ENCODE measurements at places on chromosomes 1 and 21. TPM values are rescaled to one million over a fixed set of nuclear protein-coding genes. Genes with fewer than 3 reads are reported as not detected.
A peak's percentile ranks its signal among the peaks of the same experiment; 100 is the strongest.

The RGSL1 gene
- not detected for total RNA-seq

The IFI6 gene
- 18.7 TPM for total RNA-seq

The ADGRL4 gene
- total RNA-seq, result not detected

The RGS4 gene
- 24.2 TPM for total RNA-seq

The UQCRHL gene
- total RNA-seq, result 4.1 TPM

The GREM2 gene
- total RNA-seq, result not detected

The CD2 gene
- total RNA-seq, result not detected

The TCHHL1 gene
- total RNA-seq, result not detected

The SRGAP2C gene
- 47.8 TPM for total RNA-seq

The RAB13 gene
- total RNA-seq, result 206 TPM

The CROCC gene
- 33.2 TPM for total RNA-seq

The OPRD1 gene
- 0.79 TPM for total RNA-seq

DNA sequence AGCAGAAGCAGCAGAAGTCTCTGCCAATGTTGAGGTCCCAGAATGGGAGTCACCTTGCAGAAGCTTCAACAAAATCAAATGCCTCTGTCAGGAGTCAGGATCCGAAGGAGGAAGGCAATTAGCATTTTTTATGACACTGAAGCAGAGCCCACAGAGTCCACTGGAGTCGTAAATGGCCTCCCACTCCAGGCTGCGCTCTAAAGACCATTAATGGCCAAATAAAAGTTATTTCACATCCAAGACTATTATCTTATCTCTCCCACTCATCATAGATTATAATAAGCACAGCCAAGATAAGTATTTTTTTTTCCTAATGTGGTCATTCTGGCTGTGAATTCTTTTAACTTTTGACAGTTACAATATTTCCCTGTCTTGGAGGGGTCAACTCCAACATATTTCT is 191.1 kb upstream of the C8B start:
- H3K4me3 ChIP-seq, result no peak overlapping the region
- H3K36me3 ChIP-seq, result no peaks in the 10 kb centered on the region
- H3K27ac ChIP-seq, result no peak overlapping the region

DNA sequence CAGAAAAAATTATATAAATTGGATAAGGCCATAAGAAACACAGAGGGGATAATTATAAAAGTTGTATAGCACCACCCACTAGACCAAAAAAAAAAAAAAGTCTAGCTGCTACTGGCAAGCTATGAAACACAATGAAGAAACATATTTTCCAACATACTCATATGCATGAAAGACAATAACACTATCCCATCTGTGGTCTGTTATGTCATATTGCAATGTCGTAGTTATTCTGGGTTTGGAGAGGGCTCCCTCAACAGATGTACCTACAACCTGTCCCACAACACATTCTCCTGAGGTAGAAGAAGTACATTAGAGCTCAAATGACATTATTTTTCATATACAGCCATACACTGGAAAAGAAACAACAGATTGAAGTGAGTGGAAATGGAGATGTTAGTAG is 517.6 kb upstream of the ADGRL4 start:
- H3K27me3 ChIP-seq, result no peaks in the 10 kb centered on the region
- H3K4me1 ChIP-seq, result no peaks in the 10 kb centered on the region
- no peaks in the 10 kb centered on the region for H3K36me3 ChIP-seq
- no peak for DNase-seq
- no peak overlapping the region for H3K27ac ChIP-seq
- H3K4me3 ChIP-seq, result no peak overlapping the region

DNA sequence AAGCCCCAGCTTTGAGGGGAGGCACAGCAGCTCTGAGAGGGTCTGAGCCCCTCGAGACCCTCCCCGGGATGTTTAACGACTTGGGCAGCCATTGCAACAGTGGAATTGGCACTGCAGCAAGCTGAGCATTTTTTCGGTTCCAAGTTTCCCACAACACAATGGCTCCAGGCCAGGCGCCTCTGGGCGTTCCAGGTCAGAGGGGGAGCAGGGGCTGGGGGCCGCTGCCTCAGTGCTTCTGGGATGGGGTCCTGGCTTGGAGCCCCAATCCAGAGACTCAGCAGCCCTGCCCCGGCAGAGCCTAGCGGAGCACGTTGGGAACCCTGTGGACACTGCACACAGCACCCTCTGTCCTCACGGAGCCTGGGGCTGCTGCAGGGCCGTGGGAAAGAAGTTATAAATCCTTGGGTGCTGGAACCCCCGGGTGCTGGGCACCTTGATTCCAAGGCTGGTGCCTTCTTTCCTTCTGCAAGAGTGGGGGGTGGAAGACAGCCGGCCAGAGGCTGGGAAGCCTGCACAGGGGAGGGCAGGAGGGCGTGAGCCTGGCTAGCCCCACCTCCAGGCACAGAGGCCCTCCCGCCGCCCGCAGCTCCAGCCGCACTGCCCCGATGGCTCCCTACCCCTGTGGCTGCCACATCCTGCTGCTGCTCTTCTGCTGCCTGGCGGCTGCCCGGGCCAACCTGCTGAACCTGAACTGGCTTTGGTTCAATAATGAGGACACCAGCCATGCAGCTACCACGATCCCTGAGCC is 50.1 kb downstream of the COL18A1 start:
- no peak for DNase-seq
- no peaks in the 10 kb centered on the region for H3K36me3 ChIP-seq
- H3K4me1 ChIP-seq, result peaks cover 9% of the 10 kb centered on the region

DNA sequence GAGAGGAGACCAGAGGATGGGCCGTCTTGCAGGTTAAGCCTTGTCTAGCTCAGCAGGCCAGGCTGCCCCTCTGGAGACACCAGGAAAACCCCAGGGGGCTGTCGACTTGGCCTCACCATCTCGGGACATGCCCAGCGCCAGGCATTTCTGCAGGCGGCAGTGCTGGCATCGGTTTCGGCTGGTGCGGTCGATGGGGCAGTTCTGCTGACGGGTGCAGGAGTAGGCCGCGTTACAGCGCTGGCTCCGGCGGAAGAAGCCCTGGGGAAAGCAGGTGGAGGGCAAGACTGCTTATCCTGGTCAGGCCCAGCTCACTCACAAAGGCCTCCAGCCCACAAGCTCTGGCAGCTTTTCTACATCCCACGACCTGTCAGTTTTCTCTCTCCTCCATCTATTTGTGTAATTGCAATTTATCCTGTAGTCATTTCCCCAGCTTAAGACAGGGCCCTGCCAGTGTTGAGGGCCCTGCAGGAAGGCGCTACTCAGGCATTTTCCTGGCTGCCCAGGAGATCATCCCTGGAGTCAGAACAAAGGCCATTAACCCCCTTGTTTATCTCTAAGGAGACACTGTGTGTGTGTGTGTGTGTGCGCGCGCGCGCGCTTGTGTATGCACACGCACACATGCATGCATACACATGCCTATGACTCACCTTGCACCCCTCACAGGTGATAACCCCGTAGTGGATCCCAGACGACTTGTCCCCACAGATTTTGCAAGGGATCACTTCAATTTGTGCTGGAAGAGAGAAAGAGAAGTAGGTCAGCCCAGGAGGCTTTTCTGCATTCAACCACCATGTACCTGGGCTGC is 11.5 kb upstream of the LINGO4 start:
- H3K36me3 ChIP-seq, result no peaks in the 10 kb centered on the region
- no peaks in the 10 kb centered on the region for H3K4me1 ChIP-seq
- no peak overlapping the region for H3K27ac ChIP-seq
- no peak for DNase-seq

- no peak overlapping the region for H3K27ac ChIP-seq
- no peak overlapping the region for H3K4me3 ChIP-seq
- peak; percentile 34 for DNase-seq
- peaks cover 6% of the 10 kb centered on the region for H3K4me1 ChIP-seq
- H3K36me3 ChIP-seq, result no peaks in the 10 kb centered on the region
Observed at GRCh38 chr1:229714964-229715603, 89.0 kb downstream of the URB2 start.

- H3K4me3 ChIP-seq, result no peak overlapping the region
- H3K36me3 ChIP-seq, result no peaks in the 10 kb centered on the region
- no peaks in the 10 kb centered on the region for H3K4me1 ChIP-seq
- DNase-seq, result no peak
- no peak overlapping the region for H3K27ac ChIP-seq
Observed at GRCh38 chr1:36595921-36596320, 113.2 kb upstream of the CSF3R start.

DNA sequence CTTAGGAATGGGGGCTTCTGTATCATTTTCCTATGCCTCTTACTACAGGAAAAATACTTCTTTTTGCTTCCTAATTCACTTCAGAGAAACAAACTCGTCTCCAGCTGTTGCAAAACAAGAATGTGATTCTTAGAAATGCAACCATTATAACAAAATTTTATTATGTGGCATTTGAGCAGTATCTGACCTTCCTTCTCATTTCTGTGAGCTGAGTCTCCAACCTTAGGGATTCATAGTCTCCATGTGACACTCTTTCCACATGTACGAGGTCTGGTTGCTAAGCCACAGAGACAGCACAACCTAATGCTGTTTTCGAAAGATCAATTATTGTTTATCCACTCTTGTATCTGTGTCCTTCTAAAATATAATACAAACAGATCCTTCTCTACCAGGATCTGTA is 75.3 kb upstream of the RGS4 start:
- H3K27ac ChIP-seq, result no peak overlapping the region
- DNase-seq, result no peak
- H3K36me3 ChIP-seq, result no peaks in the 10 kb centered on the region
- no peaks in the 10 kb centered on the region for H3K4me1 ChIP-seq
- H3K27me3 ChIP-seq, result no peaks in the 10 kb centered on the region
- no peak overlapping the region for H3K4me3 ChIP-seq

DNA sequence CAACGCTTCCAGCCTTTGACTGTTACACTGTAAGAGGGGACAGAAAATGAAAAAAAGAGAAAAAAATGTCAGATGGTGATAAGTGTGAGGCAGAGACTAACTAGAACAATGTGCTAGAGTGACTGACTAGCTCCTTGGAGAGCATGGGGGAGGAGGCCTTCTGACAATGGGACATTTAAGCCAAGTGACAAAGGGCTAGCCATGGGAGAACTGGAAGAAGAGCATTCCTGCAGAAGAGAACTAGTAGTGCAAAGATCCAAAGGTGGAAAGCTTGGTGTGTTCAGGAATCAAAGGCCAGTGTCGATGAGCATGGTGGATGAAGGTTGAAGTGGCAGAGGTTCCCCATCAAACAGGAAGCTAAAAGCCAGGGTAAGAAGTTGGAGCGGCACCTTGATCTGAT is 25.8 kb downstream of the STYXL2 start:
- H3K36me3 ChIP-seq, result no peaks in the 10 kb centered on the region
- no peak overlapping the region for H3K4me3 ChIP-seq
- peaks cover 23% of the 10 kb centered on the region for H3K4me1 ChIP-seq
- H3K27ac ChIP-seq, result no peak overlapping the region

DNA sequence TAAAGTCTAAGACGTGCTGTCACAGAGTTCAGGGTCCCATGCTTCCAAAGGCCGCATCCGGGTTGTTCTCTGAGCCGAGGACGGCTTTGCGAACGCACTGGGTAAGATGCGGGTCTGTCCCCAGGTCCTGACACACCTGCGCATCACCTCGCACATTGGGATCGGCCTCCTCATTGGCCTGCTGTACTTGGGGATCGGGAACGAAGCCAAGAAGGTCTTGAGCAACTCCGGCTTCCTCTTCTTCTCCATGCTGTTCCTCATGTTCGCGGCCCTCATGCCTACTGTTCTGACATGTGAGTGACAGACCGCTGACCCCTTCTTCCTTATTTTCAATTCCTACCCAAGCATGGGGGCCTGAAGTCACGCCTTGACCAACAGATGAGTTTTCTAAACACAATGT is 25.3 kb downstream of the TFF3 start:
- no peak for DNase-seq
- H3K4me1 ChIP-seq, result no peaks in the 10 kb centered on the region
- H3K36me3 ChIP-seq, result no peaks in the 10 kb centered on the region

- no peaks in the 10 kb centered on the region for H3K4me1 ChIP-seq
- no peak for DNase-seq
- no peaks in the 10 kb centered on the region for H3K36me3 ChIP-seq
- no peak overlapping the region for H3K27ac ChIP-seq
- no peak overlapping the region for H3K4me3 ChIP-seq
Observed at GRCh38 chr21:37348664-37349063, 17.9 kb upstream of the DYRK1A start.

GRCh38 chr1:162215902-162216301 is 146.4 kb downstream of the NOS1AP start:
- no peaks in the 10 kb centered on the region for H3K36me3 ChIP-seq
- DNase-seq, result peak; percentile 69
- peak overlapping the region; percentile 81 for H3K27ac ChIP-seq
- no peaks in the 10 kb centered on the region for H3K27me3 ChIP-seq
- H3K4me1 ChIP-seq, result peaks cover 97% of the 10 kb centered on the region

DNA sequence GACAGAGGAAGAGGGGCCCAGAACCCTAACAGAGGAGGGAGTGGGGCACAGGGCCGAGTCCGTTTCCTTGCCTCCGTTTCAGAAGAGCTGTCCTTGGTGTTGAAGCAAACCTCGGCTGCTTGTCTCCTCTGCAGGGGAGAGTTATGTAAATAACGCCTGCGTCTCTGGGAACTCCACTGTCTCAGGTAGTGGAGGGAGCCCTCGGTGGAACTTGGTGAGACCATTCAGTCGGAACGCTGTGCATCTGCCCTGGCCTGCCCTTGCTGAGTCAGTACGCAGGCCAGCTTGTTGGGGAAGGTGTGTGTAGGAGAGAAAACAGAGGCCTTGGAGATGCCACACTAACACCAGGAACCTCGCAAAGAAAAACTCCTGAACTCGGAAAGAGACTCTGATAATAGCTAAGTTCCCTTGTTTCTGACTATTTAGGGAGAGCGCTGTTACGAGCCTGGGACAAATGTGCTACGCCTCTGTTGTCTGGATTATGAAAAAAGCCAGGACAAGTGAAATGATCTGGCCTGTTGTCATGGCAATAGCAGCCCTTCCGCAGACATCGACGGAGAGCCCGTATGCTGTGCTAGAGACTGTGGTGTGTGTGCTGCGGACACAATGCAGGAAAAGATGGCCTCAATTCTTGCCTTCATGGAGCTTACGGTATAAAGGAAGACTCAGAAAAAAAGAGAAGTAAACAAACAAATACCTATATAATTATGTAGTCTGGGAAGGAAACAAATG is 94.6 kb upstream of the AKT3 start:
- no peaks in the 10 kb centered on the region for H3K36me3 ChIP-seq
- H3K4me1 ChIP-seq, result no peaks in the 10 kb centered on the region
- DNase-seq, result no peak
- H3K4me3 ChIP-seq, result no peak overlapping the region
- no peaks in the 10 kb centered on the region for H3K27me3 ChIP-seq
- H3K27ac ChIP-seq, result no peak overlapping the region

- DNase-seq, result peak; percentile 53
- H3K36me3 ChIP-seq, result peaks cover 36% of the 10 kb centered on the region
- H3K27ac ChIP-seq, result no peak overlapping the region
- H3K27me3 ChIP-seq, result no peaks in the 10 kb centered on the region
Observed at GRCh38 chr1:19309123-19309813, 2.7 kb downstream of the AKR7A2 start.

- H3K27me3 ChIP-seq, result no peaks in the 10 kb centered on the region
- DNase-seq, result peak; percentile 34
- no peaks in the 10 kb centered on the region for H3K36me3 ChIP-seq
- H3K27ac ChIP-seq, result no peak overlapping the region
Observed at GRCh38 chr1:25019337-25020172, 89.5 kb upstream of the RUNX3 start.

- H3K36me3 ChIP-seq, result no peaks in the 10 kb centered on the region
- no peaks in the 10 kb centered on the region for H3K4me1 ChIP-seq
- no peak overlapping the region for H3K27ac ChIP-seq
- DNase-seq, result no peak
- no peak overlapping the region for H3K4me3 ChIP-seq
- peaks cover 3% of the 10 kb centered on the region for H3K27me3 ChIP-seq
Observed at GRCh38 chr1:17990401-17990800, 117.2 kb upstream of the IGSF21 start.

Data from A673 (cell line).